NCI-H1092 (cell line): ENCODE measurements at places on chromosomes 6 and 20.

DNA sequence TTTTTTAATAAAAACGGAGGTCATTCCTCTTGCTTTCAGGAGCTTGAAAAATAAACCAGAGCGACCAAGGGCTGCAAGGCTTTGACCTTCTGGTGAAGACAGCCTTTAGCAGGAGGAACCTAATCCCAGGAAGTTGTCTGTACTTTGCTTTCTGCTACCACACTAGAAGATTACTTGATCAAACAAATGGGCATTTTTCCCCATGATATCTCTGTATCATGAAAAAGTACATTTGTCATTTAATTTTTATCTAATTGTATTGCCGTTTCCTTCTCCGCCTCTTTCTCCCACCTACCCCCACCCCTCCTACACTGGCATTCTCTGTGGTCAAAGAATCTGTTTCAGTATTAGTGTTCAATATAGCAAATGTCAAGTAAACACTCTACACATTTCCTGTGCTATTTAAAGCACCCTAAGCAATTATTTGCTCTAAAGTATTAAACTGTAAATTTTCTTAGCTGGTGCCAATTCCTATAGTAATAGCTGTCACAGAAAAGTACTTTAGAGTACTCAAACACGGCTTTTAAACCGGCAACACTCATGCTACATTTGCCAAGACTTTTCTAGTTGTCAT, 29.7 kb downstream of the ATXN1 start:
- DNase-seq, result no peak

DNA sequence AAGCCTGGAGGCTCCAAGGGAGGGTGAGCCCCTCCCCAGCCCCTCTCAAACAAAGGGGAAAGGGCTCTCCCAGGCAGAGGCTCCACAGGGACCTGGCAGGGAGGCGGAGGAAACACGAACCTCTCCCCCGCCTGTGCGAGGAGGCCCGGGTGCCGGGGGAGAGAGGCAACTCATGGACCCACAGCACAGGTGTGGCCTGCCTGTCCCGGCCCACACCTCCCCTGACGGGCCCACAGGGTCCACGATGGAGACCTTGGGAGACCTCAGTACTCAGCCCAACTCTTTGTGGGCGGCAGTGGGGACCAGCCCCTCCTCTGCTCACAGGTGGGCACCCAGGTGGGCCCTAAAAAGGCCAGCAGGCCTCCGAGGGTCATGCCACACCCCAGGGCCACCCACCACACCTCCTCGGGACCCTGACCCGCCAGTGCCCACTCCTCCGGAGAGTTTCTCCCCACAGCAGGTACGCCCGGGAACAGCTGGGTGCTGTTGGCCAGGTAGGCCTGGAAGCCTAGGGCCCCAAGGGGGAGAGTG, 12.2 kb downstream of the LAMA5 start:
- no peak for DNase-seq

- no peak for DNase-seq
Measured at GRCh38 chr6:109315341-109316110, 66.7 kb downstream of the CD164 start.

GRCh38 chr6:108407904-108408827, 113.3 kb downstream of the AFG1L start:
- DNase-seq, result no peak

GRCh38 chr6:91029211-91029610, 442.3 kb upstream of the MAP3K7 start:
- DNase-seq, result peak; percentile 45

GRCh38 chr20:53939572-53940359, 130.6 kb downstream of the BCAS1 start:
- DNase-seq, result no peak

DNA sequence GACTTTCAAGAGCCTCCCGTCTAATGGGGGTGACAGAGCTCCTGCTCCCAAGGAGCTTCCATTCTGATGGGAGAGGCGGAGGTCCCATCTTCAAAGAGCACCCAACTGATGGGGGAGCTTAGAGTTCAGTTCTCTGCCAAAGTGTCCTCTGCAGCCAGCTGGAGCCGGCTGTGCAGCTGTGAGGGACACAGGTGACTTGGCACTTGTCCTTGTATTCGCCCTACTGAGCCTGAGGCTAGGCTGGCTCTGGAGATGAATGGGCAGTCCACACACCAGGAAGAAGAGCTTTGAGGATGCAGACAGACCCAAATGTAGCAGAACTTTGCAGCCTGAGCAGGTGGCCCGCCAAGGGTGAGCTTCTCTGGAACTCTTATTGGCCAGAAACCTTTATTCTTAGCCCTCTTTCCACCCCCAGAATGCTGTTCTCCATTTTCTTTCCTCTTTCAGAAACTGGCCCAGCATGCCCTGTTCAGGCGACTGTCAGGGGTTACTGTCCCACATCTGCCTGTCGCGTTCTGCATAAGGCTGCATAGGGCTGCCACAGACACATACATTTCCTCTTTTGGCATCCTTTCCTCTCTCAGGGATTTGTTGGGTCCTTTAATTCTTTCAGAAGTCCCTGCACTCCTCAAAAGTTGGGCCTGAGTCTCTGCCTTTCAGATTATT, 108.7 kb upstream of the LRFN2 start:
- peak; percentile 14 for DNase-seq

- no peak for DNase-seq
Measured at GRCh38 chr20:3430376-3431069, 23.1 kb upstream of the DNAAF9 start.

DNA sequence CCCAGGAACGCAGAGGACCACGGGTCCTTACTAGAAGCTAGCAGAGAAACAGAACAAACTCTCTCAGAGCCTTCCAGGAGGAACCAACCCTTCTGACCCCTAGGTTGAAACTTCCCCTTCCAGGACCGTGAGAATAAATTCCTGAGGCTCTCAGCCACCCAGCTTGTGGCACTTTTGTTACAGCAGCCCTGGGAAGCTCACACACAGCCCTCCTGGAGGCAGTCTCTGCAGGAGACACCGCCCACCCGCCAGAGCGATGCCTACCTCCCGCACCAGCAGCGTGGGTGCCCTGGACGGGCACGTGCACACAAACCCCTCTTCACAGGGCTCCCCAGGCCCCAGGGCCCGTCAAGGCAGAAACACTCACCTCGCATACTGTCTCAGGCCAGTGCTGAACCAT, 4.2 kb downstream of the RNASET2 start:
- no peak for DNase-seq
